ENCODE measurements at places on chromosomes 12 and 14.

DNA sequence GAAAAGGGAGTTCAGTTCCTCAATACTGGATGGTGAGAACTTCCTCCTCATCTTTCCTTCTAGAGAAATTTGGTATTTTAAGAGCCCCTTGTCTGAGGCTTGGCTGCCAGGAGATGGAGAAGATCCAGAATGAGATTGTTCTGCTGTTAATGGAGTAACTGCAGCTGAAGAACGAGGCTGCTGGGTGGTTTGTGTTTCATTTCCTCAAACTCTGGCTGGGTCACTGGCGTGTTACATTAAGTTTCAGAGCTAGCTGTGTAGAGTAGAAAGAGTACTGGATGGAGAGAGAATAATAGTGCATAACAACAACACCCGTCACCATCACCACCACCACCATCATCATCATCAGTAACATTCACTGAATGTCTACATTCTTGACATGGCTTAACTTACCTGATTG is 325.0 kb upstream of the TBX3 start:
- no peak for DNase-seq

DNA sequence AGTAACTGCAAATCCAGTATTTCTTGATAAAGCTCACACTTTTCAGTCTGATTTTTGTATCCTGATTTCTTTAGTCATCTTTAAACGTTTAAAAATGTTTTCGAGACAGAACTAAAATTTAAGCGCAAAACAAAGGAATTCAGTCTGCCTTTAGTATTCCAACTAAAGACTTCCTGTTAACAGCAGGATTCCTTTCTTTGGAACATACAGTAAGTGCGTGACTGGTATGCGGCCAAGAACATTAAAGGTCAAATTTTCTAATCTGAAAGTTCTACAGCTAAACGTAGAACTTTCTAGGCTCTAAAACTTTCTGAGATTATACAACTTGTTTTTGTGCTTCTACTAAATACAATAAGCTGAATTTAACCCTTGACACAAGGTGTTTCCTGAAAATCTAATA is 9.9 kb downstream of the SAV1 start:
- DNase-seq, result no peak

DNA sequence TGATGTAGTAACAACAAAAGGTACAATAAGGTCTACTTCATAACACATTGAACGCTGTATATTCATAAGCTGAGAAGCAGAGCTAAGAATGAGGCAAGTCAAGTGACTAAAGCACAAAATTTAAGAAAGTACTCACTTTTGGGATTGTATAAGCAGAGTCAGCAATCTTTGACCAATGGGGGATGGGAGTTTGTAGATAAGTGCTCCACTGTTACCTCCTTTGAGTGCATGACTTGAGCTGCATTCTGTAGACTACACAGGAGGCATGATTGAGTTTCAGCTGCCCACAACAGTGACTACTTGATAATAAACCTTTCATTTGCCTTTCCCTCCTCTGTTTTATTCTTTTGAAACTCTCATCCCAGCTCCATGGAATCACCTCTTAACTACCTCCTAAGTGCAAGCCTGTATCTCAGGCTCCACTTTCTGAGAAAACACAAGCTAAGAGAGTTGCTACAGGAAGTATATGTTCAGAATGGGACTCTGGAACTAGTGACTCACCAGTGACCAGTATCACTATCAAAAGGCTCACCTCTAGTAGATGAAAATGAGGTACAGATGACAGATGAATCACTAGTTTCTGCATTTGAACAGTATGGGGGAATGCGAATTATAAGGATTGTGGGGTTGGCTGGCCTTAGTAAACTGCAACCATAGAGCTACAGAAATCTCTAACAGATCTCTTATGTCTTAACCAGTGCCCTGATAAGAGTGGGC is 49.2 kb downstream of the SLC35F4 start:
- DNase-seq, result no peak

DNA sequence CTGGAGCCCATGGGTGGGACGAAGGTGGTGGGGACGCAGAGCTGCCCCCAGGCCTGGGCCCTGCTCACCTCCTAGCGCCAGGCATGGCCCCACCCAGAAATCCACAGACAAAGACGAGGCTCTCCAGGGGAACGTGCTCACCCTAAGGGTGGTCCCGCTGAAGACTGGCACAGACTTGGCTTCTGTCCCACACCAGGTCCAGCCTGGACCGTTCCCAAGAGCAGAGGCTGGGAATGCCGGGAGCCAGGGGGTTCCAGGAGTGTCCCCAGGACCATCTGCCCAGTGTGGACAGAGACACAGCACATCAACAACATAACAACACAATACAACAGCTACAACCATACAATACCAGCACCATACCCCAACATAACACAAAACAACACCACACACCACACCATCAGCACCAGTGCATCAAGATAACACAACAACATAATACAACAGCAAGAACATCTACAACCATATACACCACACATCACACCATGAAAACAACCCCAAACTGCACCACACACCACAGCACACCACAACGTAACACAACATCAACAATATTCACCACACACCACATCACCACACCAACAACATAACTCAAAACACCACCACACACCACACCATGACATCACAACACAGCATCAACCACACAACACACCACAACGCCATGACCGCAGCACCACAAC is 329.6 kb downstream of the ADGRD1 start:
- no peak for DNase-seq

- DNase-seq, result no peak
Observed at GRCh38 chr12:66713984-66714383, 35.1 kb upstream of the GRIP1 start.

- no peak for DNase-seq
Observed at GRCh38 chr12:92147491-92147890, 1.8 kb upstream of the BTG1 start.

GRCh38 chr14:75277815-75278421 is 710 bp upstream of the FOS start:
- DNase-seq, result no peak

- no peak for DNase-seq
Observed at GRCh38 chr14:34336501-34336900, 125.5 kb downstream of the SPTSSA start.
